AG04450 (cell line): ENCODE measurements at places on chromosomes 6 and 20. TPM values are rescaled to one million over a fixed set of nuclear protein-coding genes. Genes with fewer than 3 reads are reported as not detected.
A peak's percentile ranks its signal among the peaks of the same experiment; 100 is the strongest.

DNA sequence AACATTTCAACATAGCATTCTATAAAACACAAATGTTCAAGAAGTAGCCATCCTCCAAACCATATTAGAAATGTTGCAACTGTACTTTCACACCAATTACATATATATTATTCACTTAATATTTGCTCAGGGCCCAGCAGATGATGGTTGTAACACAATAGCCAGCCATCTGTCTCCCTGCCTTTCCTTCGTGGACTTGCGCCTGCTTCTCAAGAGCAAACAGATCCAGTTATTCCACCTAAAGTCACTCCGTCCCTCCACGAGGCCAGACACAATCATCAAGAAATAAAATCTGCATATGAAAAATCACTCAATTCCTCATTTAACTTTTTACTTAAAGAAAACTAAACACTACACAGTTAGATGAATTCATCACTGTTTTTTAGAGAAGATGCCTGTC lies 160.4 kb downstream of the RALGAPA2 start:
- DNase-seq, result no peak

DNA sequence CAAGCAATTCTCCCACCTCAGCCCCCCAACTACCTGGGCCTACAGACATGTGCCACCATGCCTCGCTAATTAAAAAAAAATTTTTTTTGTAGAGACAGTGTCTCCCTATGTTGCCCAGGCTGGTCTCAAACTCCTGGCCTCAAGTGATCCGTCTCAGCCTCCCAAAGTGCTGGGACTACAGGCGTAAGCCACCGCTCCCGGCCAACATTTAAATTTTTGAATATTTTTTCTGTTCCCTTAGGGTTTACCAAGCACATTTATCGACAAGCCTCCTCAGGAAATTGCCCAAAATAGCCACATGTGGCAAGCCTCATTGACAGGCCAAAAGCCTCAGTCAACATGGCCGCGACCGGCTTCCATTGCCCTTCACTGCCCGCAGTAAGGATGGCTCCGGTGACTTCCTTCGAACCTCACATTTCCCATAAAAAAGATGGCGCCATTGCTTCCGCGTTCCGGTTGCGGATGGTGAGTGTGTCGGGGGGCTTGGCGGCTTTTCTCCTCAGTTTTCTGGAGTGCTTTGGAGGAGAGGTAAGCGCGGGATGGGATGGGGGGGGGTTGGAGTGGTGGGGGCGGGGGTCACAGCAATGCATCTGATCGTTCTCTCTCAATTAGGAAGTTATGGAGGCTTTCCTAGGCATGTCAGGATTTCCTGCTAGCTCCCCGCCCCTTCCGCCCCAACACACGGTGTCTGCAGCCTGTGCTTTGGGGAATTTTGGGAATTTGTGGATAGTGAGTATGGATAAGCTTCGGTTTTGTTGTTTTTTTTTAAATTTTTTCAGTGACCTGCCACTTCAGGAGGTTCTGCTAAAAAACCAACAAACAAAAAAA lies at the start of gene SHLD1:
Gene SHLD1, plus strand, starts transcription at position 450 of the 828 bp plus-strand sequence. CDS start 22,465 bp downstream, outside the sequence.
- DNase-seq, result peak; percentile 70

- DNase-seq, result no peak
Measured at GRCh38 chr6:145555084-145555483, 180.2 kb downstream of the EPM2A start.

GRCh38 chr20:50628853-50629669 lies 62.3 kb downstream of the RIPOR3 start:
- no peak for DNase-seq

GRCh38 chr6:169075915-169076654 lies 177.6 kb downstream of the THBS2 start:
- DNase-seq, result no peak

GRCh38 chr6:169899481-169900145 lies 148.2 kb downstream of the ERMARD start:
- DNase-seq, result no peak

GRCh38 chr6:166615059-166615770 lies 11.8 kb downstream of the RPS6KA2 start:
- DNase-seq, result no peak

PGC gene
- polyA plus RNA-seq, result not detected in 2 replicates

SLC32A1 gene
- not detected in 2 replicates for polyA plus RNA-seq
